H1 (cell line): ENCODE measurements at places on chromosomes 7 and 10. TPM values are rescaled to one million over a fixed set of nuclear protein-coding genes. Genes with fewer than 3 reads are reported as not detected.
A peak's percentile ranks its signal among the peaks of the same experiment; 100 is the strongest.

Gene POLD2
- 148 TPM in 2 replicates for total RNA-seq

Gene ENTPD1
- 2.2 and 2.9 TPM in 2 replicates for total RNA-seq

Gene ITGA8
- not detected in 2 replicates for total RNA-seq

Gene CTAGE4
- total RNA-seq: 9.8 and 10.3 TPM in 2 replicates

Gene ZNF365
- 0.42 and 0.43 TPM in 2 replicates for total RNA-seq

Gene WEE2
- not detected in 2 replicates for total RNA-seq

Gene VENTX
- 4.7 and 5.6 TPM in 2 replicates for total RNA-seq

Gene HSPA12A
- total RNA-seq: 4.8 and 6.9 TPM in 2 replicates

Gene ASAH2B
- 4.7 and 6.3 TPM in 2 replicates for total RNA-seq

Gene BET1
- total RNA-seq: 29.7 and 31.7 TPM in 2 replicates

DNA sequence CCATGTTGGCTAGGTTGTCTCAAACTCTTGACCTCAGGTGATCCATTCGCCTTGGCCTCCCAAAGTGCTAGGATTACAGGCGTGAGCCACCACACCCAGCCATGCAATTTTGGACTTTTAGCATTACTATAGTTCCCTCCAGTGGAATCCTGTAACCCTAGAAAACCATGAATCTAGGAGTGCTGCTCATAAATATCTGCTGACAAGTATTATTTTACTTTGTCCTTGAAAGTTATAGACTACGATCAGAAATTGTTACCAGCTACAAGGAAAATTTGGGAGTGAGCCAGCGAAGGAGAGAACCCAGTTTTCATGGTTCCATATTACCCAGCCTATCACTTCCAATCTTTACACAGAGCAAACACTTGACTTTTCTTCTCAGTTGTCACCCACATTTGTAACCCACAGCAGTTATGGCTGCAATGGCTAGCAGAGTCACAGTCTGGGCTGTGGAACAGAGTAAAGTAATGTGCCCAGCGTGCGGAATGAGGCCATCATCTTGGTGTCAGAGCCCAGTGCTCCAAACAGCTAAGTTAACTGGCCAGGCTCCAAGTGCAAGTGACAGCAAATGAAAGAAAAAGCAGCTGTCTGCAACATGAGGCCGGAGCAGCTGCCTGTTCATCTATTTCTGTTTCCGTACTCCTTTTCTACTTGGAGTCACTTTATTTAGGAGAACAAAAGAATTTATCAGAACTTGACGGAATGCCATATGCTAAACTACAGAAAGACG lies 29.9 kb downstream of the ZC3HC1 start:
- no peaks in the 10 kb centered on the region for H3K27me3 ChIP-seq
- no peak overlapping the region for H3K4me3 ChIP-seq
- no peak for DNase-seq
- H3K27ac ChIP-seq: no peak overlapping the region

- no peaks in the 10 kb centered on the region for H3K36me3 ChIP-seq
- no peak overlapping the region for H3K4me3 ChIP-seq
- H3K4me1 ChIP-seq: no peaks in the 10 kb centered on the region
- no peak overlapping the region for H3K27ac ChIP-seq
Measured at GRCh38 chr10:7526017-7526400, 115.2 kb upstream of the SFMBT2 start.

- no peak overlapping the region for H3K27ac ChIP-seq
- H3K4me3 ChIP-seq: no peak overlapping the region
- H3K27me3 ChIP-seq: no peaks in the 10 kb centered on the region
- H3K36me3 ChIP-seq: peaks cover 19% of the 10 kb centered on the region; the same call in 1 of the 2 replicates
- DNase-seq: no peak
- no peaks in the 10 kb centered on the region for H3K4me1 ChIP-seq
Measured at GRCh38 chr10:113879691-113880090, 25.2 kb downstream of the NHLRC2 start.

- no peak overlapping the region for H3K27ac ChIP-seq
- H3K36me3 ChIP-seq: no peaks in the 10 kb centered on the region
- H3K27me3 ChIP-seq: no peaks in the 10 kb centered on the region
- H3K4me3 ChIP-seq: no peak overlapping the region
Measured at GRCh38 chr7:147904219-147904576, 686.4 kb upstream of the C7orf33 start.

DNA sequence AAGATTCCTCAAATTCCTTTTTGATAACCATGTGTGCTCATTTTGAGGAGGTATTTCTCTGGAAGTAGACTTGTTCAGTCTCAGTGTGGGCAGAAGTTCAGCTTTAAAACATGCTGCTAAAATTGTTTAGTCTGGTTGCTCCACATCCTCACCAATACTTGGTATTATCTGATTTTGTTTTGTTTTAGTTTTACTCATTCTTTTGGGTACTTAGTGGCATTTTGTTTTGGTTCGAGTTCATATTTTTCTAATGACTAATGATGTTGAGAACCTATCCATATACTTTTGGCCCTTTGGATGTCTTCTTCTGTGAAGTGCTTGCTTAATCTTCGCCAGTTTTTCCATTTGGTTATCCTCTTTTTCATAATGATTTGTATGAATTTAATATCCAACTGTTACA lies 694.2 kb upstream of the FZD8 start:
- DNase-seq: no peak
- H3K27ac ChIP-seq: no peak overlapping the region
- H3K4me1 ChIP-seq: no peaks in the 10 kb centered on the region
- H3K27me3 ChIP-seq: no peaks in the 10 kb centered on the region
- no peak overlapping the region for H3K4me3 ChIP-seq

- DNase-seq: no peak
- H3K27me3 ChIP-seq: no peaks in the 10 kb centered on the region
- H3K27ac ChIP-seq: no peak overlapping the region
- no peaks in the 10 kb centered on the region for H3K4me1 ChIP-seq
Measured at GRCh38 chr10:70784471-70784870, 706 bp downstream of the TBATA start.

DNA sequence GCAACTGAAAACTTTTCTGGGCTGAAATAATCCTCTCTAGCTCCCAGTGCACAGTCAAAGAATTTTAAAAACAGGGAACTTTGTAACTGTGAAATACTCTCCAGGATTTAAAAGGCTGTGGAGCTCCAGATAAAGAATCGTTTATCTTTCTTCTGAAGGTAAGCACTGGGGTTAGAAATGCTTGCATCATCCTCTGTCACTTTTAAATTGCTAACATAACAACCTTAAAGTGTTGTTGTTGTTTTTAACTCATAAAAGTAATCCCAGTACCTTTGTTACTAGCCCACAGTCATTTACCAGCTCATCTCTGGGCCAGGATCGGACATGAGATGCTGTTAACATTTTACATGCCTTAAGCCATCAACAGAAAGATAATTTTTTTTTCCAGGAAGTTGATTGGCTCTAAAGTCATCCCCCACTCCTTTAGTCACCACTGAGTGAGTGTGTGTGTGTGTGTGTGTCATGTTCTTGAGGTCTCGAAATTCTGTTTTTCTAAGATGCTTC lies at the start of gene SLC39A12:
SLC39A12 (plus strand) TSS at position 51 of the 504 bp plus-strand sequence. CDS start 1,359 bp downstream, outside the sequence.
- no peaks in the 10 kb centered on the region for H3K4me1 ChIP-seq
- H3K36me3 ChIP-seq: no peaks in the 10 kb centered on the region
- H3K27me3 ChIP-seq: no peaks in the 10 kb centered on the region
- no peak within 1 kb of the TSS for H3K4me3 ChIP-seq
- no peak within 1 kb of the TSS for H3K27ac ChIP-seq

GRCh38 chr7:29091715-29092114 lies 54.6 kb downstream of the CPVL start:
- no peak overlapping the region for H3K27ac ChIP-seq
- no peak for DNase-seq
- H3K4me3 ChIP-seq: no peak overlapping the region

GRCh38 chr10:45439365-45439764 lies 65.3 kb downstream of the ALOX5 start:
- no peaks in the 10 kb centered on the region for H3K36me3 ChIP-seq
- DNase-seq: no peak
- no peaks in the 10 kb centered on the region for H3K4me1 ChIP-seq
- no peak overlapping the region for H3K27ac ChIP-seq
- H3K27me3 ChIP-seq: no peaks in the 10 kb centered on the region
- no peak overlapping the region for H3K4me3 ChIP-seq

DNA sequence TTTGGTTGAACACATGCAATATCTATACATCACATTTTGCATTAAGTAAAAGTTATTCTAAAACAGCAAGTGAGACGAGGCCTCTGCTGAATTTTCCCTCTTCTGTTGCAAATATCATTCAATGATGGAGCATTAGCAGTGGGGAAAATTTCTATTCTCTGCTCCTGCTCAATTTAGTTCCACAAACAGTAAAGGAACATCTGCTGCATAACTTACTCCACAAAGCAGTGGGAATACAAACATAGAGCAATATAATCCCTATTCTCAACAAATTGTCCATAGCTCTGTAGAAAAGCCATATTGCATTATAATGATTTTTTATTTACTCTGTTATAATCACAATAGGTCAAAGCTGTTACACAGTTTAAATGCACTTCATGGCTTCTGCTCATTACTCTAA lies 5.9 kb downstream of the AGR3 start:
- no peak overlapping the region for H3K4me3 ChIP-seq
- no peaks in the 10 kb centered on the region for H3K36me3 ChIP-seq
- H3K27me3 ChIP-seq: no peaks in the 10 kb centered on the region
- H3K4me1 ChIP-seq: no peaks in the 10 kb centered on the region
- DNase-seq: no peak

- no peaks in the 10 kb centered on the region for H3K4me1 ChIP-seq
- H3K27ac ChIP-seq: no peak overlapping the region
- peaks cover 3% of the 10 kb centered on the region; the same call in 1 of the 2 replicates for H3K36me3 ChIP-seq
- H3K27me3 ChIP-seq: no peaks in the 10 kb centered on the region
- DNase-seq: no peak
Measured at GRCh38 chr10:60073781-60074656, 167.7 kb upstream of the CCDC6 start.

DNA sequence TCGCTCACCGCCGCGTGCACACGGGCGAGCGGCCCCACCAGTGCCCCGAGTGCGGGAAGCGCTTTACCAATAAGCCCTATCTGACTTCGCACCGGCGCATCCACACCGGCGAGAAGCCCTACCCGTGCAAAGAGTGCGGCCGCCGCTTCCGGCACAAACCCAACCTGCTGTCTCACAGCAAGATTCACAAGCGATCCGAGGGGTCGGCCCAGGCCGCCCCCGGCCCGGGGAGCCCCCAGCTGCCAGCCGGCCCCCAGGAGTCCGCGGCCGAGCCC lies 3.3 kb downstream of the REPIN1 start:
- H3K27ac ChIP-seq: no peak overlapping the region
- peaks cover 12% of the 10 kb centered on the region for H3K4me1 ChIP-seq
- no peak for DNase-seq
- H3K4me3 ChIP-seq: no peak overlapping the region
- H3K36me3 ChIP-seq: peaks cover 30% of the 10 kb centered on the region

DNA sequence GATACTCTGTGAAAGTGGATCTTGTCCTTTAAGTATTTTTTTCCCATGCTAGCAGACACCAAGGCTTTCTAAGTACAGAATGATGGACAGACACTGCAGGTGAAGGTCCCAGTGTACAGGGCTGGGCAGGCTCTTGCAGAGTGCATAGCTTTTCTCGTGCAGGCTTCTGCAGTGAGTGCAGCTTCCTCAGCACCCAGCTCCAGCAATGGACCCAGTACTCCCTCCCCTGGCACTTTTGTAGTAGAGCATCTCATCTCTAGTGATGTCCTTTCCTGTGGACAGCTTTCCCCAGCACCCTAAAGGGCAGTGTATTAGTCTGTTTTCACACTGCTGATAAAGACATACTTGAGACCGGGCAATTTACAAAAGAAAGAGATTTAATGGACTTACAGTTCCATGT lies 104.3 kb downstream of the CUL2 start:
- no peak overlapping the region for H3K27ac ChIP-seq
- no peaks in the 10 kb centered on the region for H3K27me3 ChIP-seq
- H3K4me1 ChIP-seq: no peaks in the 10 kb centered on the region
- no peak for DNase-seq

GRCh38 chr7:52715701-52716100 lies 319.7 kb upstream of the POM121L12 start:
- no peak overlapping the region for H3K27ac ChIP-seq
- H3K4me1 ChIP-seq: no peaks in the 10 kb centered on the region
- no peaks in the 10 kb centered on the region for H3K36me3 ChIP-seq
- no peaks in the 10 kb centered on the region for H3K27me3 ChIP-seq
- no peak for DNase-seq

DNA sequence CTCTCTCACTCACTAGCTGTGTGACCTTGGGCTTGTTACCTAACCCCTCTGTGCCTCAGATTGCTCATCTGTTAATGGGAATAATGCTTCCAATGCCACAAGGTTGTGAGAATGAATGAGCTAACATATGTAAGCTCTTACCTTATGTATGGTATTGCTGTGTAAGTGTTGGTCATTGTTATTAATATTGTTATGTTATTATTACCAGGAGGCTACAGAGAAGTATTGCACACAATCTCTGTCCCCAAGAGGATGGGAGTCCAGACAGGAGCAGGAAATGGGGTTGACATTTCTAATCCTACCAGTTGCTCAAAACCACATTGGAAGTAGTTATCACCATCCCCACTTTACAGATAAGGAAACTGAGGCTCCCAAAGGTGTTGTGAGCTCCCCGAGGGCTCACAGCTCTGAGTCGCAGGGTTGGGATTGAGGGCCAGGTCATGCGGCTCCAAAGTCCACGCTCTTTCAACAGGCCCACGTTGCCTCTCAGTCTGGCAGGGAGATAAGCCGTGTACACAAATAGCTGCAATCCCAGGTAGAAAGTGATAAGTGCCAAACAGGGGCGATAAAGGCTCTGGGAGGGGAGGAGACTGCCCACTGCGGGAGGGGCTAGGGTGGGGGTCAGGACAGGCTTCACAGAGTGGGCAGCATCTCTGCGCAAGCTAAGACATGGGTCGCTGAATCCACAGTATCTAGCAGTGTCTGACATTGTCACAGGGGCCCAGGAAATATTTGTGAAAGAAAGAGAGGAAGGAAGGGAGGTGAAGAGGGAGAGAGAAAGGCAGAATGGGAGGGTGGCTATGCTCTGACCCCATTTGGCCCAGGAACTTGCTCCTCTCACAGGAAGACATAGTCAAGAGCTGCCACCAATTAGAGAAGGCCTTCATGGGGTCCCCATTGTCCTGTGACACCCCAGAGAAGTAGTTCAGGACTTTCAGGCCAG lies 9.6 kb upstream of the ZMIZ1 start:
- no peaks in the 10 kb centered on the region for H3K36me3 ChIP-seq
- peaks cover 10% of the 10 kb centered on the region for H3K4me1 ChIP-seq
- H3K27ac ChIP-seq: no peak overlapping the region
- no peak overlapping the region for H3K4me3 ChIP-seq
- H3K27me3 ChIP-seq: no peaks in the 10 kb centered on the region; the same call in 1 of the 2 replicates
- DNase-seq: no peak

- H3K27ac ChIP-seq: no peak overlapping the region
- DNase-seq: peak; percentile 79
- peaks cover 3% of the 10 kb centered on the region; the same call in 1 of the 2 replicates for H3K4me1 ChIP-seq
- no peaks in the 10 kb centered on the region for H3K27me3 ChIP-seq
- H3K4me3 ChIP-seq: no peak overlapping the region
Measured at GRCh38 chr10:24518981-24519597, 204.6 kb downstream of the ARHGAP21 start.
